Hematopoietic multipotent progenitor cell treated with erythropoietin and hydrocortisone succinate and interleukin-3 and kit ligand, for 8 days (in vitro differentiated cells): ENCODE measurements at places on chromosomes 11 and 22.

GRCh38 chr22:47142427-47143046, 380.1 kb downstream of the TBC1D22A start:
- no peak for DNase-seq

DNA sequence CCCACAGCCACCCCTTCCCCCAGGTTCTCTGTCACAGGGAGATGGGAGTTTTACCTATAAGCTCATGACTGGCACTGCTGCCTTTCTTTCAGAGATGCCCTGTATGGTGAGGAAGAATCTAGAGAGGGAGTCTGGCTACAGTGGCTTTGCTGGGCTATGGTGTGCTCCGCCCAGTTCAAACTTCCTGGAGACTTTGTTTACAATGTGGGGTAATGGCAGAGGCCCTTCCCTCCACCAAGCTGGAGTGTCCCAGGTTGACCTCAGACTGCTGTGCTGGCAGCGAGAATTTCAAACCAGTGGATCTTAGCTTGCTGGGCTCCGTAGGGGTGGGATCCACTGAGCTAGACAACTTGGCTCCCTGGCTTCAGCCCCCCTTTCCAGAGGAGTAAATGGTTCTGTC, 143.5 kb downstream of the MSANTD4 start:
- no peak for DNase-seq

DNA sequence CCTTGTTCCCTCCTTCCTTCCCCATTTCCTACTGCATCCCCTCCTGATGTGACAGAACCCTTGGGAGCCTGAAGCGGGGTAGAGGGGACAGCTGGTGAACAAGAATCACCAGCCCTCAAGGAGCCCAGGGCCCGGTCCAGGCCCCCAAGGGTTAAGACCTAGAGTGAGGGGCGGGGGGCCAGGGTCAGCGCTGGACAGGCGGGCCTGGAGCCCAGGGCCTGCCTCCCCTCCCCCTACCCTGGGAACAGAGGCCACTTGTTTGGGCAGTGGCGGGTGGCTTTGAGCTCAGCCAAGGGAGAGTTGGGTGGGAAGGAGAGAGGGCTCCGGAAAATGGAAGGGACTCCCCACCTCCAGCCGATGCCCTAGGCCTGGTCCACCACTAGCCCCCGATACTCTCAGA, 2.1 kb downstream of the ARAP1 start:
- no peak for DNase-seq

- no peak for DNase-seq
Measured at GRCh38 chr11:117601006-117601708, 195.9 kb downstream of the DSCAML1 start.

DNA sequence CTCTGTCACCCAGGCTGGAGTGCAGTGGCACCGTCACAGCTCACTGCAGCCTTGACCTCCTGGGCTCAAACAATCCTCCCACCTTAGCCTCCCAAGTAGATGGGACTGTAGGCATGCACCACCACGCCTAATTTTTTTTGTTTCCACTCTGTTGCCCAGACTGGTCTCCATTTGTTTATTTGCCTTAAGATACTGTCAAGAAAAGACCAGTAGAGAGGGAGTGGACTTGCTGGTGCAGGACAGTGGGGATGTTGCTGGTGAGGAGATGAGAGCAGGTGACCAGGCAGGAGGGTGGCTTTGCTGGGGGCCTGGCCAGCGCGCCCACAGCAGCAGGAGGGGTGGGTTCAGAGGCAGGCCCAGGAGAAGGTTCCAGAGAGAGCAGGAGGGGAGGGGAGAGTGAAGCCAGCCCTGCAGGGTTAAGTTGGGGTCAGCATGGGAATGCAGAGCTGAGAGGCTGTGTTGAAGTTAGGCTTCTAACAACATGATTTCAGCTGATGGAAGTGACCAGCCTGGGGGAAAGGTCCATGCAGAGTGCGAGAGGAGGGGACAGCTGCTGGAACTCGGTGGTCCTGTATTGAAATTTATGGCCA, 35.8 kb downstream of the NADSYN1 start:
- no peak for DNase-seq

- peak; percentile 79 for DNase-seq
Measured at GRCh38 chr11:62444236-62444833, 25.5 kb downstream of the SCGB1A1 start.

GRCh38 chr11:62934496-62934785, 13.3 kb upstream of the CHRM1 start:
- no peak for DNase-seq

DNA sequence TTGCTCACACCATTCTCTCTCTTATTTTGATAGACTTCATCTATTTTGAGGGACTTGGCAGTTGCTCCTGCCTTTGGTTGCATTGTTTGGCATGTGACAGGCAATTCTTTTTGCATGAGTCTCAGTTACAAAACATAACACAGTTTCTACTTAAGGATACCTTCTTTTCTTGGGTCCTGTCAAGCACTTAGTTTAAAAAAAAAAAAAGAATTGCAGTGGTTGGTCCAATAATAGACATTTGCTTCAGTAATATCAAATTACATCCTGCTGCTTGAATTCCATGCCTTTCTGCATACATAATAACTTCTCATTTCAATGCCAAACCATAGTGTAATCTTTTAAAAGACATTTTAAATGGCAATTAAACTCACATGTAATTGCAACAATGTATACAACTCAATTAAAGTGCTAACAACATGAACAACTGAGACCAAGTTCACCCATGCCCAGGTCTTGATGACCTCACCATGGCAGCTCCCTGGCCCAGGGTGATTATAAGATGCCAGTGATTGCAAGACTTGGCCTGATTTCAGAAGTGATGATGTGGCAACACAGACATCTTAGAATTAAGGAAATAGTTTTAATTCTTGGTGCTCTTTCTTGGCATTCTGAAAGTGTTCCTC, 32.2 kb upstream of the PLET1 start:
- DNase-seq, result peak; percentile 85

DNA sequence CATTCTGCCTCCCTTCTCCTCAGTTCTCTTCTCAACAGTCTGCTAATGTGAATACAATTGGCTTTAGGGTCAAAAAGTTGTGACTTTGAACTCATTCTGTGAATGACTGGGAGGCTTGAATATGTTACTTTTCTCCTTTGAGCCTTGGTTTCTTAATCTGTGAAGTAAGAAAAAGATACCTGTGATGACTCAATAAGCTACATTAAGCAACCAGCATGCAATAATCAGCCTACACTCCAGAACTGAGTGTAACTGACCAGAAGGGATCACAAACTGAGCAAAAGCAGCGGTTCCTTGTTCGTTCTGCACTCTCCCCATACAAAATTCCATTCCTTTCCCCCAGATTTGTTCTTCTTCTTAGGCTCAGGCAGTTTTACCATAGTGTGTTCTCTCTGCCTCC, 23.4 kb downstream of the ZNF202 start:
- DNase-seq, result no peak

DNA sequence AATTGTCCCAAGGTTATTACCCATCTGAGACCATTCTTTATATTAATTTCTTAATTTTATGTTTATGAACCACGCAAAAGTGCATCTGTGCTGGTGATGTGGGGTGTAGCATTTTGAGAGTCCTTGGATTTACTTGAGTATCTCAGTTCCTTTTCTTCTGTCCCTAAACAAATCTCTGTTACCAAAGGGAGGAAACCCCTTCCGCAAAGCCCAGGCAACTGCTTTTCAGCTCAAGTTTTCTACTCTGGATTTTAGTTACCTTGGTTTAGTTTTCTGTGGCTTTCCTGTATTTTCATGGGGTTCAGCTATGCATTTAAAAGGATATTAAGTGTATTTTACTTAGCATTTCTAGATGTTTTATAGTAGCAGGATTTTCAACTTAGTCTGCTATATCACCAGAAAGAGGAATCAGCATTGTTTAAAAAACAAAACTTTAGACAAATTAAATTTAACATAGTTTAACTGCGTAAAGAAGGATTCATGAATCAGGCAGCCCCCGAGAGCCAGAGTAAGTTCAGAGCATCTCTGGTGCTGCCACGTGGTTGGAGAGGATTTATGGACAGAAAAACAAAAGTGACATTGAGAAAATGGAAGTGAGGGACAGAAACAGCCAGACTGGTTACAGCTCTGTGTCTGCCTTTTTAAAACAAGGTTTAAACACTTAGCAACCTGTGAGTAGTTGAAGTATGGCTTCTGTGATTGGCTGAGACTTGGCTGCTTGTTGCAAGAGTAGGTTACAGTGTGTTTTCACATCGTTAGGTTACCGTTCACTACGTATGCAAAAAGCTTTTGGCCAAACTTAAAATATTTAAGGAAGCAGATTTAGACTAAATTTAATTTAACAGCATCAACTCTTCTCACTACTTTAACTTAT, 9.6 kb downstream of the ADM start:
- peak; percentile 29 for DNase-seq

- DNase-seq, result no peak
Measured at GRCh38 chr11:47940904-47941649, 39.3 kb upstream of the PTPRJ start.

DNA sequence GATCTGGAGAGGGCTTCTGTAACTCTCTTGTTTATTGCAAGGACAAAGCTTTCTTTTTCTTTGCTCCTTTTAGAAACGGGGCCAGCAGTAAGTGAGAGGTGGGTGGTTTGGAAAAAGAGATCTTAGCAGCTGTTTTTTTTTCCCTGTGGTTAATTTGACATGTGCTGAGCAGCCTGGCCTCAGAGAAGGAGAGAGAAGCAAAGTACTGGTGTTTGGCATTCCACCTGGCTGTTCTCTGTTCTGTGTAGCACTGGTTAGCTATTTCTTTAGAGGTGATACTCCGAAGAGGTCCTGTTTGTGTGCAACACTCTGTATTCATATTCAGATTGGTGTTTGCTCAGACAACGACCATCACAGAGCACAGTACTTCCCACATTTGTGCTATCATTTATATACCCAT, 80.8 kb upstream of the SORL1-AS1 start:
- DNase-seq, result no peak

DNA sequence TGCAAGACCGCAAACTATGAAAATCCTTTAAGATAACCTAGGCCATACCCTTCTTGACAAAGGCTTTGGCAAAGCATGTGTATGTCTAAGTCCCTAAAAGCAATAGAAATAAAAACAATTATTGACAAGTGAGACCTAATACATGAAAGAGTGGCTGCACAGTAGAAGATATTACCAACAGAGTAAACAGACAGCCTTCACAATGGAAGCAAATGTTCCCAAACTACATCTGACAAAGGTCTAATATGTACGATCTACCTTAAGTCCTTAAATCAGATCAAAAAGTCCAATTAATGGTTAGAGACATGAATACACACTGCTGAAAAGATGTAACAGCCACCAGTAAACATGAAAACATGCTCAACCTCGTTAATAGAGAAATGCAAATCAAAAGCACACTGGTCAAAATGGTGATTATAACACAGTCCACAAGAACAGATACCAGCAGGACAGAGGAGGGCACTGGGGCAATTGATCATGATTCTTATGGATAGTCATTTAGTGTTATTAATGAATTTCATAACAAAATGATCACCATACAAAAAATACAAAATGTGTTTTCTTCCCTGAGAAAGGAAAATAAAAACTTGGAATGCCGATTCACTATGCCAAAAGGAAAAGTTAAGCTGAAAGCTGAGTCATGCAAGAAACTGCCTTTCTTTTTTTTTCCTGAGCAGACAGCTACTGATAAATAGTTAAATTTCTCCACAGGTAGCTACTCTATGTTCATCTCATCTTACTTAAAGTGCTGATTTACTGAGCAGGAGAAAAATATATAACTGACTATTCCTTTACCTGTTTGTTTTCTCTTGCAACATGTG, 102.6 kb upstream of the VPREB1 start:
- no peak for DNase-seq

DNA sequence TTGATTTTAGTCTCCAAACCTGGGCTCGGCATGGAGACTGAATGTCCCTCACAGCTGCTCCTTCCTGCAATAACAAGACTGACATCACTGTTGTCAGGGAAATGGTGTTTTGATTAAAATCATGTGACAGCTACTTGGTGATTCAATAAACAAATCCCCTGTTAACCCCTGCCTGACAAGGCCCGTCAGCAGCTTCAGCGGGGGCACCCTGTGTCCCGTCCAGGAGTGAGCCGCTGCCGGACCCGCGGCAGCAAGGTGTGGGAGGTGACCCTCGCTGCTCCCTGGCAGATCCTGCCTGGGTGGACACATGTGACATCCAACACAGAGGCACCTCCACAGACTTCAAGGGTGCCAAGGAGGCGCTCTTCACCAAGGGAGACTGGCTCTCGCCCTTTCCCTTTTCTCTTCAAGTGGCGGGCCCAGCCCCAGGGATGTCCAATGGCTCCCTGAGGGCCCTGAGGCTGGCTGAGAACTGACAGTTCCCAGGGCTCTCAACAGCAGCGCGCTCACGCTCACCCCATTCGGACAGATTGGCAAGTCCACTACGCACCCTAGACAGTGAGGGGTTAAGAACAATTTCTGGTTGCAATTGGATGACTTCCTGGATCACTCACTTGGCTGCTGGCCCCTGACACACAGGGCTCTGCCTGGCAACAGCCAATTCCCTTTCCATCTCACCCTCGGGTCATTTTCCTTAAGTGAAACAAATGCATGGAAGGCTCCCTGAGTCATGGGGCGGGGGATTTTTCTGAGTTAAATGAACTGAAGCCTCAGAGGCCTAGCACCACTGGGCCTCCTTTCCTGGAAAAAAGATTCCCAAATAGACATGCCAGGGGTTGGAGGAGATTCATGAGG, 30.7 kb downstream of the PPP2R1B start:
- no peak for DNase-seq

GRCh38 chr11:100776212-100776896, 89.3 kb downstream of the ARHGAP42 start:
- no peak for DNase-seq

DNA sequence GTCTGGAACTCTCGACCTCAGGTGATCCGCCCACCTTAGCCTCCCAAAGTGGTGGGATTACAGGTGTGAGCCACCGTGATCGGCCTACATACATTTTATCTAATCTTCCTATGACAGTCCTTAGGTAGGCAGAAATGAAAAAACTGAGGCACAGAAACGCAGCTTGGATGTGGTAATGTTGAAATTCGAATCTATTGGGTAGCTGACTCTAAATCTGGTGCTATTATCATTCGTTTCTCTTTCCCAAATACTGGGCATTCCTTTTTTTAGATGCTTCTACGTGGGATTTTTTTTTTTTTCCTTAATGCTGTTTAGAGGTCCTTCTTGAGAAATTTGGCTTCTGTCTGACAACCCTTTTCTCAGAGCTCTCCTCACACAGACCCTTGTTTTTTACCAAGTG, 41.5 kb downstream of the FCHSD2 start:
- no peak for DNase-seq

DNA sequence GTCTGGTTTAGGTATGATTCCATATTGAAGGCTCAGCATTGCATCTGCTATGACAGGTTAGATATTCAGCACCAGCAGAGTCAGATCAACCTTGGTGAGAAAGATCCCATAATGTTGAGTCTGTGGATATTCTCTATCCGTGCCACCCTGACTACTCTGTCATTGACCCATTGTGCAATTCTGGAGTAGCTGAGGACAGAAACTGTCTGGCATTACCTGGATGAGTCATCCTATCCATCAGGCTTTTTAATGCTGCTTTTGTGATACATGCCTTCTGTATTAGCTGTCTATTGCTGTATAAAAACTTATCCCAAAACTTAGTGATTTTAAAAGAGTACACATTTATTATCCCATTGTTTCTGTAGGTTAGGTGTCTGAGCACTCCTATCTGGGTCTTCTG, 189.1 kb upstream of the FAT3 start:
- no peak for DNase-seq
